ENCODE measurements at places on chromosomes 3 and 15.

- DNase-seq = no peak
Observed at GRCh38 chr3:173397161-173398110, at the start of gene NLGN1. Gene NLGN1, plus strand, starts transcription at chr3:173397744.

- DNase-seq = no peak
Observed at GRCh38 chr3:127777921-127778656, 44.2 kb downstream of the MGLL start.

DNA sequence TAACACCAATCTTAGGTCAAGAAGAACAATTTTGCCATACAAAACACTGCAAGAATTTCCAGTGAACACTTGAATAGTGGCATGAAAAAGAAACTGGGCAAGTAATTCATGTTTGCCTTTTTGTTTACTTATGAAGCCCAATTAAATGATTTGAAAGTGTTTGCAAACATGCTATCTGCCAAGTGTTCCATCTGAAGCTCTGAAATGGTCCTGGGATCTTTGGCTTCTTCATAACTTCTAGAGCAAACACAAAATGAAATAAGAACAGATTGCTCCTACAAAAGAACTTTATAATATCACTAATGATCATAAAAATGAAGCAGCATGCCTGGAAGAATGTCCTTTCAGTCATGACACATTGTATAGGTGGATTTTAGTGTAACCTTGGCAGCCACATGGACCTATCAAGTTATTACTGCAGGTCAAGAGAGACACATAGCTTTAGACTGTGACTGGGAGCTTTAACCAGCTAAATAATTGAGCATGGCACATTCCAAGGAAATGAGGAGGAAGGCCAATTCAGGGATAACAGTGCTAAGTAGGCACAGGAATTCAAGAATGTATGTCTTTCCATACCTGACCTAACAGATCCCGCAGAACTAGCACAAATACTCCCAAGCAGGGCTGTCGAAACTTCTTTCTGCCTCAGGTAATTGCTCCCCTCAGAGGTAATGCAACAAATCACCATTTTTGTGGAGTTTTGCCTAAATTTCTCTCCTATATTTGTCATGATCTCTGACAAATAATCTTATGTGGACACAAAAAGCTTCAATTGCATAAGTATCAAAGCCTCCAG lies 144.6 kb downstream of the DUT start:
- DNase-seq = no peak

DNA sequence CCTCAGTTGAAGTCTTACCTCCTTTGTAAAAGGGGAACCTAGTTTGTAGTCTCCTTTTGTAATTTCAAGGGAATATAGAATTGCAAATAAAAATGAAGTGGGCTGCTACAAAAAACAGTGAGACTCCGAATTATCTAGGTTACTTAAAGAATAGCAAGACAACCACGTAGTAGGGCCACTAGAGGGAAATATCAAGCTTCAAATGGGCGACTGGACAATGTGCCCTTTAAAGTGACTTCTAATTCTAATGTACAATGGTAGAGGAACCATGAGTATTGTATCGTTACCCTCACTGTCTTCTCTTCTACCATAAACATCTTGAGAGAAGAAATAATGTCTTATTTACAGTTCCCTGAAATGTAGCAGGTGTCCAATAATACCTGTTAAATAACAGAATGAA lies 56.3 kb downstream of the TP63 start:
- DNase-seq = no peak

DNA sequence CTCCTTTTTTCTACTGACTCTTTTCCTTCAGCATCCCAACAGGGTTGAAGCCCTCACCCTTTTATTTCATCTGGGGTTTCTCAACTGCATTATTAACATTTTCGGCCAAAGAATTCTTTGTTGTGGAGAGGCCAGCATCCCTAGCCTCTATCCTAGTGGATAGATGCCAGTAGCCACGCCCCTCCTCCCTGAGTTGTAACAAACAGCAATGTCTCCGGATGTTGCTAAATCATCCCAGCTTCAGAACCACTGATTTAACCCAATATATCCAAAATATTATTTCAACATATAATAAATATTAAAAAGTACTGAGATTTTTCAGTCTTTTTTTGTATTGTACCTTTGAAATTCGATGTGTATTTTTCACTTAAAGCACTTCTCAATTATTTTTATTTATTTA lies 2.0 kb upstream of the RNF111 start:
- DNase-seq = no peak

GRCh38 chr15:98151096-98151495 lies 190.6 kb downstream of the ARRDC4 start:
- DNase-seq = no peak

GRCh38 chr3:83877910-83878309 lies 1080.9 kb upstream of the CADM2 start:
- DNase-seq = no peak

GRCh38 chr3:16907243-16907642 lies 22.5 kb downstream of the PLCL2 start:
- no peak for DNase-seq

- DNase-seq = no peak
Observed at GRCh38 chr15:49015896-49016295, 30.4 kb downstream of the SECISBP2L start.

DNA sequence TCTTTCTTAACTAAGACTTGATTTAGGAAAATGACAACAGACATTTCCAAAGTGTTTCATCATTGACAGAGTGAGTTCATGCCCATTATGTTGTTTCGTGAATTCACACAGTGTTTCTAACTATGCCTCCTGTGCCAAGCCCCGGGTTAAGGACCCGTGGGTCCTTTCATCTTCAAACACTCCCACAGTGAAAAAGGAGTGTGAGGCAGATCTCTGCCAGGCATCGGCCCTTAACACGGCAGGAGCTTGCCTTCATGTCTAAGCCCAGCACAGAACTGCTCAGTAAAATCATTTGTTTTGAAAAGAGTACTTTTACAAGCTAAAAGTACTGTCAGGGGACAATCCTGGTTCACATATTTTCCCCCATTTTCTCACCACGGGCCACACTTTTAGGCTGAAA lies 80.0 kb upstream of the FOXB1 start:
- DNase-seq = no peak

GRCh38 chr15:79084308-79084968 lies 6.1 kb downstream of the RASGRF1 start:
- DNase-seq = no peak

- DNase-seq = peak; percentile 46
Observed at GRCh38 chr3:141796081-141796888, 33.1 kb downstream of the GRK7 start.

DNA sequence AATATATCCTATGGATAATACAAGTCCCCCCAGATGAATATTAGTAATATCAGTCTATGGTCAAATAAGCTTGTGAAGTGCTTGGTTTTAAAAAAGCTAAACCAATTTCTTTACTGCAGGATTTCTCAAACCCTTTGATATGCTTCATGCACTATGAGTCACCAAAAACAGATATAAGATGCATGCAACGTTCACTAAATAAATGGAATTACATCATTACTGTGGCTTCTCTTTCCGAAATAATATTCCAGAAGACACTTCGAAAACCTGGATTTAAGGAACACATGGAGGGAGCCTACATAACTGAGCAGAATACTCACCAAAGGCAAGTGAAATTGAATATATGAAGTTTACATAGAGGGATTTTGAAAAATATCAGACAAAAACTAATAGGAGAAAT lies 126.3 kb upstream of the ABI3BP start:
- DNase-seq = no peak

DNA sequence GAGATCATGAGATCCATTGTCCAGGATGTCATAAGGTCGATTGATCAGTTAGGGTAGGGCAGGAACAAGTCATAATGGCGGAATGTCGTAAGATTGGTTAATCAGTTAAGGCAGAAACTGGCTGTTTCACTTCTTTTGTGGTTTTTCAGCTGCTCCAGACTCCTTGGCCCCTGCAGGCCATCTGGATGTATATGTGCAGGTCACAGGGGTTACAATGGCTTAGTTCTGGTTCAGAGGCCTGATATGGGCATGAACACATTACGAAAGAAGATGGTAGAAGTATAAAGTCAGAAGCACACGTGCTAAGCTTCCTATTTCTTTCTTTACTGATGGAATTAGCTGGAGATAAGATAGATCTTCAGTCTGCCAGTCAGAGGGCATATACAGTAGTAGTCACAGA lies 315.4 kb upstream of the LRRC3B start:
- no peak for DNase-seq

GRCh38 chr15:39088156-39088555 lies 492.7 kb upstream of the THBS1 start:
- DNase-seq = no peak

- DNase-seq = no peak
Observed at GRCh38 chr3:4613366-4613765, 120.2 kb downstream of the ITPR1 start.

DNA sequence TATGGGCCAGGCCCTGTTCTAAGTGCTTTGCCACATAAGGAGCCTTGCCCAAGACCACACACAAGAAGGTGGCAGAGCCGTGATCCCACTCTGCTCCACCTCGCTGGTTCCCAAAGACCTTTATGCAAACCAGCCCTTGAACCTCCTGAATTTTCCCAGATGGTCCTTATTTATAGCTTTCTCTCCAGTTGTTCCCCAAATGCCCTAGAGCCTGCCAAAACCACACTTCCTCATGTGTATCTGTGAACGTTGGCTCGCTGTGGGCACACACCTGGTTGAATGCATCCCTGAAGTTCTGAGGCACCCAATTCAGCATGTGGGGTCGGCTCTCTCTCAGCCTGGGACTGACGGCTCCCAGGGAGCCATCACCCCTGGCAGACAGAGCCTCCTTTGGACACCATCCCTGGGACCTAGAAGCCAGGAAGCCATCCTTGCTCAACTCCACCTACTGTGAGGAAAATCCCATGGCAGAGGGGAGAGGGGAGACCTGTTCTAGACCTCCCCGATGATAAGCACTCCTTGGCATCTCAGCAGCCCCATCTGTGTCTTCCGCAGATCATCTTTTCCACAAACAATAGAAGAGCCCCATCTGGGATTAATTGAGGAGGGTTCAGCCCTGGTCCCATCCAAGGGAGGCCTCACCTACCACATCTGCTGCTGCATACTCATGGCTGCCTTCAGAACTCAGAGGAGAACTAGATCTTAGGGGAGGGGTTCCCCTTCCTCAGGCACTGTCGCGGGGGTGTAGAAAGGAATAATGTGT lies 42.3 kb upstream of the LIMD1 start:
- DNase-seq = no peak

- no peak for DNase-seq
Observed at GRCh38 chr15:27853624-27854455, 245.3 kb downstream of the OCA2 start.

DNA sequence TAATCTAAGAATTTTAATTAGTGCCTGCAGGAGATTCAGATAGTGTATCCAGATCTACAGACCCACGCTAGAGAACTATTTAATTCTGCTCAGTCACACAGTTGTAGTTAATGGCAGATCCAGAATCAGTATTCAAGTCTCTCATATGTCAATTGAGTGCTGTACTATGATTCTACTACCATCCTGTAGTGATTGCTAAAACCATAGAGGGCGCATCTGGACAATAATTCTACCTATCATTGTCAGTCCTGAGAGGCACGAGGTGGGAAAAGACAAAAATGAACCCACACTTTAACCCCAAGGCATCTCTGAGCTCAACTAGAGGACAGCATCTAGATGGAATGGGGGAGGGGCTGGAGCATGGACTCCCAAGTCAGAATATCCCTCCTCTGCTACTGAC lies 22.7 kb downstream of the DHX36 start:
- no peak for DNase-seq

DNA sequence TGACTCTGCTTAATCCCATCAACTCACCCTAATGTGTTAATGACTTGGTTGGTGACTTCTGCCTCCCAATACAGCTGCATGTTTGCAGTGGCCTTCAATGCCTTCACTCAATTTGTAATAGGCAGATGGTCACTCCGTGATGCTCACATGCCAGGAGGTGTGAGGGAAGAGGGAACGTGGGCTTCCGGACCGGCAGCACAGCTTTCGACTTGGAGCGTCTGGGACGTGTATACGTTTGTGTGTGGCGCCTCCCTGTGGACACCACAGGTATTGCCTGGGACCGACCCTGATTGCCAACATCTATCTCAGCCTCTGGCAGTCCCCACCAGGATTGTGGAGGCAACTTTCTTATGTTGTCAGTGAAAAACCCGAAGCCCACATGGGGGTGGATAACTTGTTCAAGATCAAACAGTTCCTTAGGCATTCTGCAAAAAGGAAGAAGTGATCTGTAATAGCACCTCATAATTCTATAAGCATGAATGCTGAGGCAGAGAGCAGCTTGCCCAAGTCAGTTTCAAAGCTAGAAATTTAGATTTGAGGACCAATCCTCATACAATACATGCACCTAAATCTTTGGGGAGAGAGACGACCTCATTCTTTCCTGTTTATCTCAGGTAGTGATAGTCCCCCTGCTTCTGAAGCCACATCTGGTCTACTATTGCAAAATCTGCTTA lies 16.9 kb downstream of the MRPL46 start:
- no peak for DNase-seq

- no peak for DNase-seq
Observed at GRCh38 chr3:21839176-21839575, 88.2 kb upstream of the ZNF385D start.

DNA sequence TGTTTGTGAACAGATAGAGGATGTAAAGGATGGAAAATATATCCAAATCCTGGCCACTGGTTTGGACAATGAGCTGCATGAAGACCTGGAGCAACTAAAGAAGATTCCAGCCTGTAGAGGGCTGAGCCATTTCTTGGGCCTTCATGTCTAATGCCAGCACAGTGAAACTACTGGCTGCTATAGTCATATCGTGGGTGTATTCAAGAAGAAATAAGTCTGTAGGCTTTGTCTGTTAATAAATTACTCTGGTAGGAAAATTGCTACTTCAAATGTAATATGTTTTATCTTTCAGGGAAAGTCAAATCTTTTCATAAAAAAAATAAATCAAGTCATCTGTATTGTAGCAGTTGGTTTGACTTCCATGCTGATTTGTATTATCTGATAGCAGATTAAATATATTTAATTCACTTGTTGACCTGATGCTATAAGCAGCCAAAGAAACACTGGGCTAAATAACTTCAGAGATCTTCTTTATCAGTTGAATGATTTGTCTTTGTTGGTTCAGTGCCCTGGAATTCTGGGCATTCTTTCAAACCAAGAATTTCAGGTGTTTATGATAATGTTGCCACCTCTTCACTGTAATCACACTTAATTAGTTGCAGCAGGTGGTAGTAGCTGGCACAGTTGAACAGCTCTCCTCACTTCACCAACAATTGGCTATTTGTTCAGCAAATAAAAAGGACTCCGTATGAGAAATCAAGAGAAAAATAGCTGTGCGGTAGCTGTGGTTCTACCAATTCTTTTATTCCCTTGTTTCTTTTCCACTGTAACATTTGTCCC lies 1109.5 kb downstream of the NSUN3 start:
- DNase-seq = no peak
